Head of caudate nucleus (tissue), 42 donors: ENCODE measurements at places on chromosomes 3 and 15.

GRCh38 chr3:143295201-143296080, 175.9 kb downstream of the CHST2 start:
- DNase-seq: no peak

GRCh38 chr15:36734366-36734765, 154.9 kb downstream of the CDIN1 start:
- DNase-seq: no peak

DNA sequence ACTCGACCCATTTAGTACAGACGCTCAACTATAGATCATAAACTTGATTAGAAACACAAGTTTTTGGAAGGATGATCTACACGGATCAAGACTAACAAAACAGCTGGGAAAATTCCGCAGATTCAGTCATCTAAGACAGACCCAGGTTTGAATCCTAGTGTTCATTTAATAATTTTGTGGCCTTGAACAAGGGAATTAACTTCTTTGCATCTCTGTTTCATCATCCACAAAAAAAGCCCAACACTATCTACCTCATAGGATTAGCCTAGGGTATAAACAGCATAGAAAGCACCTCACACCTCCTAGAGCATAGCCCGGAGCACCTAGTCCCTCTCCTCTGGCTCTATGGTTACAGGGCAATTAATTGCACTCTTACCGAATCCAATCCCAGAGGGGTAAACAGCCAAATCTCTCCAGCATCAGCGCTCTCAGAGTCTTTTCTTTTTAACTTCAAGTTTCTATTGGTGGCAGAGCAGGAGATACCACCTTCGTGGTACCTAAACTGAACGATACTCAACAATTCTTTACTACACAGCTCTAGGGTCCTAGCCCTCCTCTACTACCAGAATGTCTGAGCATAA, 3.5 kb downstream of the TBL1XR1 start:
- no peak for DNase-seq

DNA sequence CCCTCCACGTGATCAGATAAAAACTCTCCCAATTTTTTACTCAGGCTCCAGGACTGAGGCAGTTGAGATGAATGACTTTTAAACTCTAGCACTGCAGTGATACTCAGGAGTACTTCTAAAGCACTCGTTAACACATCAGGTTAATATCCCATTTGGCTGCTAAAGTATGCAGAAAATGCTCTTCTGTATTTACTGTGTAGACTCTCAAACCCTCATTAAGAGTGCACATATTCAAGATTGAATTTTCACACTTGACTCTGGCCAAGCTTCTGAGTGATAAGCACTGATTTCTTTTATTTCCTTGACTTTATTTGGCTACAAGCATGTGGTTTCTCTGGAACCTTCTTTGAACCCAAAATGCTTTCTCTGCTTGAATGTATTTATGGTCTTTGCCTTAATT, 392.3 kb upstream of the NECTIN3 start:
- DNase-seq: no peak

GRCh38 chr3:52436500-52437149, 8.3 kb downstream of the SEMA3G start:
- no peak for DNase-seq

DNA sequence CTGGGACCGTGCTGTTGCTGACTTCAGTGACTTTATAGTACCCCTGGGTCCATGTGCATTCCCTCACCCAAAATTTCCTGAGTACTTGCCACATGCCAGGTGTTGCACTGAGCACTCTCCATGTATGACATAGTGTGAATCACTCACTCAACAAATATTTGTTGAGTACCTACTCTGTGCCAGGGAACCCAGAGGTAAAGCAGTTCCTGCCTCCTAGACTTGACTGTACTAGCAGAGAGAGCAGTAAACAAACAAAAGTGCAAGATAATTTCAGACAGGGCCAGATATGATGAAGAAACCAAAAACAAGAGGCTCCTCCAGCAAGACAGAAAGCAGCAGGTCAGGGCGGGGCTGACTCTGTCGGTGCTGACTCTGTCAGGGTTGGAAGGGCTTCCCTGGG, 12.2 kb downstream of the TGM4 start:
- DNase-seq: no peak

DNA sequence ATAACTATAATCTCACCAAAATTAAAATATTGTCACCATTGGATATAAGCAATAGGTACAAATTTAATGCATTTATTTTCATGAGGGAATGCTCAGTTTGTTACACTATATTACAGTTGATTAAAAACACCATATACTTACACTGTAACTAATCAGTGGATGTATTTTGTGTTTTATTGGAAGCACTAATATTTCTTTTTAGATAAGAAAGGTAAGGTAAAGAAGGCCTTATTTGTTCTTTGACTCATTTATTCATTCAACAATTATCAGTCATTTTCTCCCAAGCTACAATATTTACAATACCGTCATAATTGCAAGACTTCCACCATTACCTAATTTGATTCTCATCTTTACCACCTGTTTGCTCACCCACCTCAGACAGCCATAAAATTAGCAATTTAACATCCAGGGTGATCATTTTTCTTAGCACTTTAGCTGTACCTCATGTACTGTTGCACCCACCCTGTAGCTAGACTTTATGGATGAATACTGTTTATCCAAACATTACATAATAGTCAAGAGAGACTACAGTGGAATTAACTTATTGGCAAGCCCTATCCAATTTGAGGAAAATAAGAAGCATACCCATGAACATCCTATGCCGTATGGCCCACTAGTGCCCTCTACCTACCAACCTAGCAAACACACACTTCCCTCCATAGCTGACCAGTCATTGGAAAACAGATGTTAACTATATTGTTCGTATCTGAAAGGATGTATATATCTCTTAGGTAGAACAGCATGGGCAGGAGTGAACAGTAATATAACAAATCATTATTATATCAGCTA, 229.6 kb downstream of the BBX start:
- DNase-seq: peak; percentile 31

DNA sequence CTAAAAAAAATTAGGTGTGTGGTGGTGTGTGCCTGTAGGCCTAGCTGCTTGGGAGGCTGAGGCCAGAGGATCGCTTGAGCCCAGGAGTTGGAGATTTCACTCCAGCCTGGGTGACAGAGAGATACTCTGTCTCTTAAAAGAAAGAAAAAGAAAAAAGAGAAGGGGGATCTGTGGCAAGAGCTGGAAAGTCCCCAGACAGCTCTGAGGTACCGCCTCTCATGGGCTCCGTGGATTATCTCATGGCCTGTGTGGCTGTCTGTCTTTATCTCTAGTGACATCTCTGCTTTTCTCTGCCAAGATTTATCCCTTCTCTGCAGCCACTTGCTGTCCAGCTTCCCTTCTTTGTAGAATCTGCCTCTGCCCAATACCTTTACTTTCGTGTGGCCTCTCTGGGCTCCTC, 5.7 kb downstream of the EXOSC7 start:
- DNase-seq: no peak

DNA sequence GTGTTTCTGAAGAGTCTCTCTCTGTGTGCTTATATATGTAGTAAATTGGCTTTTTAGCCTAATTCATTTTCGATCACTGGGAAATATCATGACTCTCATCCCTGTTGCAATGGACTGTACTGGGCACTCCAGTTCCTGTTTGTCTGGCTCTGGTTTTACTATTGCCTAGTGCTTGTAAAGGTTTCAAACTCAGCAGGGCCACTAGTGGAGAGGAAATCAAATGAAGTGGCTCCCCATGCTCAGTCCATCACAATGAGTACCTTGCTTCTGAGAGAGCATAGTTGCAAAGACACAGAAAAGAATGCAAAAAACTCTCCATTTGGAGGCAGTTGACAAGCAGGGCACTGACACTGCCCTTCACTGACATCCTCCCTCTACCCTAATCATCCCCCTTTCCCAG, 167.8 kb downstream of the TAFA4 start:
- DNase-seq: no peak

DNA sequence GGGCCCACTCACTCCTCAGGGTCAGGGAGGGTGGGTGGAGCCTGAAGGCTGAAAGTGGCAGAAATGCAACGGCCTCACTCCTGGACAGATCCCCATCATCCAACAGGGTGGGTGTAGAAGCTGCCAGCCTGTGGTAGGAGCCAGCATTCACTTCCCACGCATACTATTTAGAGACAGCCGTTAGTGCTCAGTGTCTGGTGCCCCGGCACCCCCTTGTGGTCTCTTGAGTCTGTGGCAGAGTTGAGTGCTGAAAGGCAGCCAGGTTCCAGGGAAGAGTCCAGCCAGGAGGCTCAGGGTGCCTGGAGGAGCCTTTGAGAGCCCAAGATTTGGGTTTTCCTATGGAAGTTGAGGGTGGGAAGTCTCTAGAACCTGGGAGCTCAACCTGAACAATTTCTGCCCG, 2.1 kb upstream of the GNAT1 start:
- peak; percentile 69 for DNase-seq

DNA sequence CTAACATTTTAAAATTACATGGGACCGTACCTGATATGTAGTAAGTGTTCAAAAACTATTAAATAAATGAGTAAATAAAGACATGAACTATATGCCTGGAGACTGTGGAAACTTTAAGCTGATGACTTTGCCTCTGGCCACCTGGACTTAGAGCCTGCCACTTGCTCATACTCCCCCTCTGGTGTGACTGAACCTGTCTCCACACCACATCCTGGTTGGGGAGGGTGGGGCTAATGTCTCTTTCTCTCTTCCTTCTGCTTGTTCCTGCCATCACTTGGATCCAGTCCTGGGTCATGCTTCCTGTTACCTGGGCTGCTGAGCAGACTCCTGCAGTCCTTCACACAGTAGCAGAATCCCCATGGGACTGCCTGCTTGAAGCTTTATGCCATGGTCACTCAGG, 8.2 kb upstream of the TMEM158 start:
- DNase-seq: no peak
